ENCODE measurements at places on chromosomes 2 and 18.

- no peak for DNase-seq
Observed at GRCh38 chr2:67667054-67667908, 270.1 kb downstream of the ETAA1 start.

DNA sequence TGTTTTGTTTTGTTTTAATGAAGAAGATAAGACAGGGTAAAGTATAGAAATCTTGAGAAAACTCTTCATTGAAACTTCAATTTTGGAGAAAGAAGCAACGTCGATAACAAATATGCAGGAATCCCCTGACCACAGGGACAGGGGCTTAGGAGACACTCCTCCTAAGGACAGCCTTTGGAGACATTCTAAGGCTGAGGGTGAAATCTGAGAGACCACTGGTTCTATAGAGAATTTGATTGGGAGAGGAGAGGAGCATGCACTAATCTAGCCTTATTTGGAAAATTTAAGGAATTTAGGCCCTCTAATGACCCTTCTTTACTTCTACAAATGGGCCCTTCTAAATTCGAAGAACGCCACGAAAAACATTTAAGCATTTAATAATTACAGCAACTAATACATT lies 207.6 kb downstream of the PPP1R1C start:
- DNase-seq = no peak

DNA sequence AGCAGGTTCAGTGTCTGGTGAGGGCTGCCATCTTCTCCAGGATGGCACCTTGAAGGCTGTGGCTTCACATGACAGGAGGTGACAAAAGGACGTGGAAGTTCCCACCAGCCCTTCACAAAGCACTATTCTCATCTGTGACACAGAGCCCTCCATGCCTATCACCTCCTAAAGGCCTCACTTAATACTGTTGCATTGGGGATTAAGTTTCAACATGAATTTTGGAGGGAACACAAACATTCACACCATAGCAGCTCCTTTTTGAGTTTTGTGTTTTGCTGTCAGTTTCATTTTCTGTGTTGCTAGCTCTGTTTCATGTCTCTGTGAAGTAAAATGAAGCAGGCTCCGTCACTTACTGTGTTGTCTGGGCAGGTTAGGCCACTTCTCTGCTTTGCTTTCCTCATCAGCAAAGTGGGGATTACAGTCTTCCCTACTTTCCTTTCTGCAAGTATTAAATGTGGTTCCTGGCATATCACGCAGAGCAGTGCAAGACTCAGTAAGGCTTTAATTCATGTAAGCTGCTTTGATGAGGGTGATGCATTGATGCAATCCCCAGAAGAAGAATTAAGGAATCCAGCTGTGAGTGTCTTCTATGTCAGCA lies 31.6 kb downstream of the LIMS1 start:
- no peak for DNase-seq

GRCh38 chr2:69242651-69243051 lies 144.4 kb downstream of the GFPT1 start:
- no peak for DNase-seq

- no peak for DNase-seq
Observed at GRCh38 chr2:8021921-8022320, 659.9 kb upstream of the ID2 start.

GRCh38 chr2:197312186-197312585 lies 1.6 kb upstream of the ANKRD44 start:
- no peak for DNase-seq

- no peak for DNase-seq
Observed at GRCh38 chr2:199458806-199459285, 1.1 kb upstream of the SATB2 start.

DNA sequence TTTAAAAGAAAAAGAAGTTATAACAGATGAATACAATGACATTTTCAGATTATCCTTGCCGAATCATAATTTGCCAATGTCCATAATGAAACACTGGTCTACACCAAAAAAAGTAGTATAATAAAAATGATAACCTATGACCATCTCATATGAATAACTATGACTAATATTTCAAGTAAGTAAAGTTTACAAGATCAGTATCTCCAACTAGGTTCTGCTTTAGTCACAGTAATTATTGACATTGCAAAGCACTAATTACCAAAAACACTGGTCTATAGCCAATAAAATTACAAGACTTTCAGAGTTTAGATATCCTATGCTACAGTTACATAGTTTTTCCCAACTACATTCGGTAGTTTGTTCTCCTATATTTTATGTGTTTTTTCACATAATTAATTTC lies 136.7 kb downstream of the MEMO1 start:
- DNase-seq = no peak

DNA sequence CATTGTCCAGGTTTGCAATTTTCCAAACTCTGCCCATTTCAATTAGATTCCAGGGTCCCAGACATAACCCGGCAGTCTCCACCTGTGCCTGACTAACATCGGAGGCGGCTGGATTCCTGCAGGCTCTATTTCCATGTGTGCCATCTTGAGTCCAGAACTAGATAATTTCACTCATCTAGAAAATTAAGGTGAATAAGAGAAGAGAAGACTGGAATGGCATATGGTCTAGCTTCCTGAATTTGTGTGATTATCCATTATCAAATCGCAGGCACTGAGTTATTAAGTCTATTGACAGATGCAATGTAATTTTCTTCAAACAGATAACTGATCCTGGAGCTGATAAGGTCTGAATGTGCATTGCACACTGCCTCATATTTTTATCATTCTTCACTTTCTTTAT lies 305.2 kb downstream of the ETAA1 start:
- DNase-seq = no peak

DNA sequence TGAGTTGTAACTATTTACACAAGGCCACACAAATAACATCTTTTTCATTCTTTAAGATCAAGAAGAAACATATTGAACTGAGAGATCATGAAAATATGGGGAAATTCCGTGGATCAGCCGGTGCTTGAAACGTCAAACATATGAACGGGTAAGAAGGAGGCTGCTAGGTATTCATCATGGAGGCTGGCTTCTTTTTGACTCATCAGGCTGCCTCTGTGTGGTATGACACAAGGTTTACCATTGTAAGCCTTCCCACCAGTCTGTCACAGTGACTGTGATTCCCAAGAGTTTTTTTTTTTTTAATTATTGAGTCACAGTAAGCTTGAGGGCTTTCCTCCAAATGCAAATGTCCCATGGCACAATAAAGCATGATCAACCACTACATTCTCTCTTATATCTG lies 506.9 kb downstream of the BCL11A start:
- no peak for DNase-seq

DNA sequence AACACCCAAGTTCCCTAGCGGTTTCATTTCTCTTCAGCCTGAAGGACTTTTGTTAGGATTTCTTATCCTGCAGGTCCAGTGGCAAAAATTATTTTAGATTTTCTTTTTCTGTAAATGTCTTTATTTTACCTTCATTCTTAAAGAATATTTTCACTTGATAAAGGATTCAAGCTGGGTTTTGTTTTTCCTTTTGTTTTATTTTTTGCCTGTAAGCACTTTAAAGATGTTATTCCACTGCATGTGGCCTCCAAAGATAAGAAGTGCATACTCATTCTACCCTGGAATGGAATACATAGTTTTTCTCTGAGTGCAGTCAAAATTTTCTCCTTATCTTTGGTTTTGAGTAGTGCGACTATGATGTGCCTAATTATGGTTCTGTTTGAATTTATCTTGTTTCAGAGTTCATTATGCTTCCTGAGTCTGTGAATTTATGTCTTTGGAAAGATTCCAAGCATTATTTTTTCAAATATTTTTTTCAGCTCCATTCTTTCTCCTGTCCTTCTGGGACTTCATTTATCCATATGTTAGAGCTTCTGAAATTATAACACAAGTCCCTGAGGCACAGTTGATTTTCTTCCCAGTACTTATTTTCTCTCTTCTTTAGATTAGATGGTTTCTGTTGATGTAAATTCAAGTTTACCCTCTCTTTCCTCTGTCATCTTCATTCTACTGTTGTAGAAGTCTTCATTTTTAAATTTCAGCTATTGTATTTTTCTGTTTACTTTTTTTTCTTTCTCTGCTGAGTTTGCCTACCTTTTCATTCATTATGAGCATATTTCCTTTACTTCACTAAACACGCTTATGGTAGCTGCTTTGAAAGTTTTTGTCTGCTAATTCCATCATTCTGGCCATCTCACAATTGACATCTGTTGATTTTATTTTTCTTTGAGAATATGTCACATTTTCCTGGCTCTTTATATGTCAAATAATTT lies 69.6 kb downstream of the MAPRE2 start:
- no peak for DNase-seq

GRCh38 chr18:58768293-58768974 lies 96.2 kb upstream of the ZNF532 start:
- peak; percentile 89 for DNase-seq

Data from NAMALWA (cell line).